ENCODE measurements at places on chromosomes 6 and 20.

GRCh38 chr20:11337361-11338130, 580.1 kb upstream of the BTBD3 start:
- no peak for DNase-seq

- no peak for DNase-seq
Measured at GRCh38 chr6:20751293-20751935, 217.2 kb downstream of the CDKAL1 start.

- no peak for DNase-seq
Measured at GRCh38 chr6:35021004-35021403, 120.1 kb downstream of the TCP11 start.

- DNase-seq: no peak
Measured at GRCh38 chr20:53136473-53136872, 164.3 kb downstream of the TSHZ2 start.

DNA sequence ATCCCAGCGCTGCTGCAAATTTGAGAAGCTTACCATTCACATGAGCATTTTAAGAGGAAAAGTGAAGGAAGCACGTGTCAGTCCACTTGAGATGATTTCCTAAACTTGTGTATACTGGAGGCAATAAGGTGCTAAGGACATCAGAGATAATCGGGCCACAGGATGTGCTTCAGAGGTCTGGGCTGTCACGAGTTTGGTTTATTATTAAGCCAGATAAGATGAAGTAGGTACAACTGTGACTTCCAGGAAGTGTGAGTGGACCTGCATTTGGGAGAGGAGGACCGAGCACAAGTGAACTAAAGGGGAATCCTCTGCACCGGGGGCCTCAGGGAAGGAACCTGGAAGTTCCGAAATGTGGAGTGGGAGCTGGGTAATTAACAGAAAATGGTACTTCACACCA, 1.4 kb downstream of the SAMD5 start:
- DNase-seq: no peak

DNA sequence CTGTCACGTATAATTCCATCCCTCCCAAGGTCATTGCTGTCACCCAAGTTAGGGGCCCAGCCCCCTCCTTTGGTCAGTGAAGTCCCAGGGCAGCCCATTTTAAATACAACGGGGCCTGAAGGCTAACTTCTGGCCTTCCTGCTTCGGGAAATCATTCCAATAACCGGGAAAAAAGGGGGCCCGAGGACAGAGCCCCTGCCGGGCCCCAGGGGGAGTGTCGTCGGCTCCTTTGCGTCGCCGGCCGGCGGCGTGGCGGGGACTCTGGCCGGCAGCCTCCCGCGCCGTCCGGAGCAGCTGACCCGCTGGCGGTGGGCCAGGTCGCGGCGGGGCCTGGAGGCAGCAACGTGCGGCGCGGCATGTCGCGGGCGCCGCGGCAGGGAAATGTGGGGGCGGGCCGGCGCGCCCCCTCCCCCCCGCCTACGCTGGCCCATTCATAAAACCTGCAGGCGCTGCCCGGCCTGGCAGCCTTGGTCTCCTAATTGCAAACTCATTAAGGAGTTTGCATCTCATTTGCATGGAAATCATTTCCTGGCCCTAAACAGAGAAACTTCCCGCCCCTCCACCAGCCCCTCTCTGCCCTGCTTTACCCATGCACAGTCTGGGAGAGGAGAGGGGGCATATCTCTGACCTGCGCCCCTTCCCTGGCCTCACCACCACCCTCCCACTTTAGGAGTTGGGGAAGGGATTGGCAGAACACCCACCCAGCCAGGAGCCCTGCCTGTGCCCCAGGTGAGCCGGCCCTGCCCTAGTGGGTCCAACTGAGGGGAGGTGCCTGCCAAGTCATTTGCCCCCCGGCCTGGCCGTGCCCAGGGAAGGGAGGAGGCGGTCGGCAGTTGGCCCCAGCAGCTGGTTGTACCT, 50.7 kb downstream of the MRPL14 start:
- peak; percentile 47 for DNase-seq

DNA sequence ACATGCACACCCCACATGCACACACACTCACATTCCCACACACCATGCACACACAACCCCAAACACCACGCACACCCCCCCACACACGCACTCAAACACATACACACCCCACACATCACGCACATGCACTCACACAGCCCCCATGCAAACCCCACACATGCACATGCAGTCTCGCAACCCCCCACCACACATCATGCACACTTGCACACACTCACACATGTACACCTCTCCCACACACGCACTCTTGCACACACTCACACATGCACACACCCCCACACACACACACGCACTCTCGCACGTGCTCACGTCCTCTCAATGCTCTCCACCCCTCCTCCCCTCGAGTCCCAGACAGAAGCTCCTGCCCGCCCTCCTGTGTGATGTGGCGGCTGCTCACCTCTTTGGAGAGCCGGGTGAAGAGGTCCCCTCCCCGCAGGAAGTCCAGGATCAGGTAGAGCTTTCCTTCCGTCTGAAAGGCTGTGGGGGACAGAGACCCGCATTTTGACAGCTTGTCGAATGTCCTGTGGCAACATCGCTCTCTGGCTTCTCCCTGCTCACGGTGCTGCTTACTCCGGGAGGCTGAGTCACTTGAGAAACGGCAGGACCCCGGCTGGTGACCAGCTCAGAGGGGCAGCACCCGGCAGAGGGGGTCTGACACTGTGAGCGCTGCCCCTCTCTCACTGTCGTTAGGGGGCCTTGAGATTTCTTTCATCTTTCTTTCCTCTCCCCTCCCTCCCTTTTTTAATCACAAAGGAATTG, 78.5 kb downstream of the RAMACL start:
- DNase-seq: no peak

- DNase-seq: no peak
Measured at GRCh38 chr20:24332956-24333355, 136.5 kb upstream of the SYNDIG1 start.

- no peak for DNase-seq
Measured at GRCh38 chr20:10312111-10312510, 93.5 kb downstream of the SNAP25 start.

- DNase-seq: no peak
Measured at GRCh38 chr20:63542696-63543095, 4.9 kb downstream of the SRMS start.

Data from lung microvascular endothelial cell (primary cell).